ENCODE measurements at places on chromosomes 6 and 20.
A peak's percentile ranks its signal among the peaks of the same experiment; 100 is the strongest.

DNA sequence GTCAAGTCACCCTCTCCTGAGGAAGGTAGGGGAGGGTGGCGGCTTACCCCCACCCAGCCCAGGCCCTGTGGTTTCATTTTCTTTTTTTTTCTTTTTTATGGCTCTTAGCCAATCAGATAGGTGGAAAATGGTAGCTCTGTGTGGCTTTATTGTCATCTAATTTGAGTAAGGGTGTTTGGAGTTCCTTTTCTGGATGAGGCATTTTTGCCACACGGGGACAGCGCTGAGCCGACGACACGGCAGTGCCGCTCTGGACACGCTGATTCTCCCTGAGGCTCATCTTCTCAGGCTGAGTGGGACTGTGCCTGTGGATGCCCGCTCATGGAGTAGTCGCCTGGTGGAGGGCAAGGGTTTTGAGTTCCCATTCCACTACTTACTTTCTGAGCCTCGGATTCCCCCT is 37.6 kb upstream of the ANGPT4 start:
- DNase-seq, result no peak

DNA sequence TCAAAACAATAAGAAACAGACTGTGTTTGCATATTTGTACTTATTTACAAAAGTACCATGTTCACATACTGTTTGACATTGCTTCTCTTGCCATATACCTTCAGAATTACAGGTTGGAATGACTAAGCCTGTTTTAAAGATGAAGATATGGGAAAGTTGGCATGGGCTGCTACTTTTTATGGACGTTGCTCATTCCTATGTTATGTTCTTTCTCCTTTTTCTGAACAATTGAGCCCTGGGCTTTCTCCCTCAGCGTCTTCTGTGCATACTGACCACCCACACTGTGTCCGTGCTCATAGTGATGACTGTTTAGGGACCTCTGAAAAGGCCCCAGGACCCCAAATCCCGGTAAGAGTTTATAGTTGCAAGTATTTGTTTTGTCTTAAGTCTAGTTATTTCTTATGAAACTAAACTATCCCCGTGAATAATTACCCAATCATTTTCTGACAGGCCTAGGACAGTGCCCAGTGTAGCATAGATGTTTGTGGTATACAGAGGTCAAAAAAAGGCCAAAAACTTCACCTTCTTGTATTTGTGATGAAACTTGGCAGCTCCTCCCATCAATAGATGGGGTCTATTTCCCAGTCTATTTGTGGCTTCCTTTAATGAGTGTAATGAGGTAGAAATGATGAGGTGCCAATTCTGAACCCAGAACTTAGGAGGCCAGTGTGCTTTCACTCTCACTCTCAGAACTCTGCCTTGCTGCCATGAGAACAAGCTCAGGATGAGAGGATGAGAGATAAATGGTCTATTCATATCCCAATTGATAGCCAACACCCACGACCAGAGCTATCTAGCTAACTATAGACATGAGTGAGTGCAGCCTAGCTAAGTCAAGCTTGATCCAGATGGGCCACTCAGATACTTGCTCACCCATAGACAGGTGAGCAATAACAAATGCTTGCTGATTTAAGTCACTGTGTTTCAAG is 40.9 kb downstream of the GSTA4 start:
- no peak for DNase-seq

DNA sequence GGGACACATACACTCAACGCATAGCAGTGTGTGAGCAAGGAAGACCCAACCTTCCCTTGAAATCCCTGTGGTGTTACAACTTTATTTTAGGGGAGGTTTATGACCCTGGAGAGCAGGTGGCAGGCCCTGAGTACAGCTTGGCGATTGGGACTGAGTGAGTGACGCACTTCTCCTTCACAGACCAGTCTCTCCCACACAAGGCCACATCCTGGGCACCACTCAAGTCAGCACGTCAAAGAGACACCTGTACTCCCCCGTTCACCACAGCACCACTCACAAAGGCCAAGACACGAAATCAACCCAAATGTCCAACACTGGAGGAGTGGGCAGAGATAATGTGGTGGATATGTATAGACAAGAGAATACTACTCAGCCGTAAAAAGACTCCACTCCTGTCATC is 57.0 kb upstream of the FRMD1 start:
- DNase-seq, result no peak

DNA sequence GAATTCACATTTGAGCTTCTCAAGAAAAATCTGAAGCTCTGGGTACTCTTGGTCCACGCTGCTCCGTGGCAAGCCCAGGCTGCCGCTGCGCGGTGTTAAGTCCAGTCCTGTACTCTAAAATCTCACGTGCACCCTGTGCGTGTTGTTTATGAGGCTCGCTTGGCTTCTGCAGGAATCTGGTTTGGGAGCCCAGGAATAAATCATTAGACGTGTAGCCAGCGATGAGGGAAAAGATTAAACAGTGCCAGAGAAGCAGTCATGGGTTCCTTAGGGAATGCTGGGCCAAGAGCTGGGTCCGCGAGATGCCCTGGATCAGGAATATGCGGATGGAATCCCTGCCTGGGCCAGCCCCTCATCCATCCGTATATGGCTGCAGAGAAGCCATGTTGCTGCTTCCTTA is 87.3 kb downstream of the KCNB1 start:
- no peak for DNase-seq

GRCh38 chr6:13466304-13467215 is 20.8 kb downstream of the GFOD1 start:
- peak; percentile 63 for DNase-seq

GRCh38 chr20:60117065-60117464 is 158.8 kb downstream of the CDH26 start:
- peak; percentile 64 for DNase-seq

Data from inflammatory macrophage treated with lipopolysaccharide for 1 hour (primary cell).